NCI-H2081 treated with DMSO at 0.1 percent for 48 hours (cell line): ENCODE measurements at places on chromosomes 12 and 14.

GRCh38 chr12:15919418-15919817 is 8.3 kb downstream of the DERA start:
- no peak for DNase-seq

GRCh38 chr14:75372260-75372659 is 55.6 kb upstream of the JDP2 start:
- DNase-seq = no peak

DNA sequence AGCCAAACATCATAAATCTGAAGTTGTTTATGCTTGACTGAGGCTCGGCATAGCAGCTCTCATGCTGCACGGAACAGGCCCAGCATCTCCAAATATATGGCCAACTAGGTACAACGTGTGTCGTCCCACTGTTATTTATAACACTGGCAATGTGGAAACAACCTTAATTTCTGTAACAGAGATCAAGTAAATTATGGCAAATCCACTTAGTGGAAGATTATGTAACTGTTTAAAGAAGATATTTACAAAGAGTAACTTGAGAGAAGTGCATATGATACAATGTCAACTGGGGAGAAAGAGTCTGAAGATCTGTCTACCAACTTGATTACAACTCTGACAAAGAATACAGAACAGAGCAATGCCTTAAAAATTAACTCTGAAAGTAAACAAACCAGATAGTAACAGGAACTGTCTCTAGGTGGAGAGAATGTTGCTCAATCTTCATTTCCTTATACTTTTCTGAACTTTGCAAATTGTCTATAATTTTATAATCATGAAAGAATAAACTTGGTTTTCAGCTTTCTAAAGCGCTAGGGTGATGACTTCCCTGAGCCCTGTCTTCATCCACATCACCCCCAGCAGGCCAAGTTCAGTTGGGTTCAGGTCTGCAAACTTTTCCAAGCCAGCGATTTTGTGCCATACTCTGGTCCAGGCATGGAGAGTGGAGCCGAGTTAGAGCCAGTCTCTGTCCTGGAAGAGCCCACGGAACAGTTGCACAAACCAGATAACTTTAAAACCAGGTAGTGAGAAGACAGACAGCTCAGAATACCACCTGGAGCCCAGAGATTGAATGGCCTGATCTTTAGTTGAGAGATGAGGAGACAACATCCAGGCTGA is 44.3 kb upstream of the BDKRB2 start:
- DNase-seq = no peak

DNA sequence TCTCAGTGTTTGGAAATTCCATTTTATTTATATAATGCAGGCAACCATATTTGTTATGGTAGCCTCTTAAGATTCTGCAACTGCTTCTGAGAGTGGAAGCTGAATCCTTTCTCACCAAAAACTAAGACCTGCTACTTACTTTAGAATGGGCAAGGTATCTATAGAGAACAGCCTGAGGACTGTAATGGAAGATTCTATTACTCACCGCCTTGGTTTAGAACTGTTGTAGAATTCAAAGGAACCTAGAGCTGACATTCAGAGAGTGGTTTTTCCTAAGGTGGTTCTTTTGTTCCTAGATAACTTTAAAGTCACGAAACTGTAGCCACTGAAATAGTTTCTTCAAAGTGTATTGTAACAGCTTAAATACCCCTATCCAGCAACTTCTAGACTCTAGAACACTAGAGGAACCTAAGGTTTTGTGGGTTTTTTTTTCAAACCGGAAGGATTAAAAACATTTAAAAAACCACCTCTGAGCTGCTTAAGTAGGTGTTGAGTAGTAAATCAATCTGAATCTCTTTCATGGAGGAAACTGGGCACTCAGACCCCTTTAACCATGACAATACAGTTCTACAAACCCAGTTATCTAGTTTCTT is 4.2 kb downstream of the TDP1 start:
- no peak for DNase-seq

GRCh38 chr12:46084666-46085631 is 94.6 kb upstream of the SCAF11 start:
- no peak for DNase-seq

DNA sequence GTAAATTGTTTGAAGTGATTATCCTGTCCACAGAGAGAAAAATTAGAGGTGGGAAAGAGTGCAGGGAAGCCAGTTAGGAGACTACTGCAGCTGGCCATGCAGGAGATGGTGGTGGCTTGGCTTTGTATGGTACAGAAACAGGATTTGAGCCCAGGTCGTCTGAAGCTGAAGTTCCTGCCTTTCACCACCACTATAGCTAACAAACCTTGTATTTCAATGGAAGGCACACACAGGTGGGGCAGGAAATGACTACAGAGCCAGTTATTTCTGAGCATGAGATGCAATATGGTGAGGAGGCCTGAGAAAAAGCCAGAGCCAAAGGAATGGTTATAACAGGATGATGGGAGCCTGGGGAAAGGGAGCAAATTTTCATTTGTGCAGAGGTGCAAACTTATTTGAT is 103.9 kb downstream of the BTG1 start:
- DNase-seq = no peak

- DNase-seq = no peak
These were observed 223.2 kb downstream of the PPM1H start for GRCh38 chr12:62711631-62712241.

GRCh38 chr14:104146651-104147345 is 8.4 kb downstream of the KIF26A start:
- DNase-seq = no peak

DNA sequence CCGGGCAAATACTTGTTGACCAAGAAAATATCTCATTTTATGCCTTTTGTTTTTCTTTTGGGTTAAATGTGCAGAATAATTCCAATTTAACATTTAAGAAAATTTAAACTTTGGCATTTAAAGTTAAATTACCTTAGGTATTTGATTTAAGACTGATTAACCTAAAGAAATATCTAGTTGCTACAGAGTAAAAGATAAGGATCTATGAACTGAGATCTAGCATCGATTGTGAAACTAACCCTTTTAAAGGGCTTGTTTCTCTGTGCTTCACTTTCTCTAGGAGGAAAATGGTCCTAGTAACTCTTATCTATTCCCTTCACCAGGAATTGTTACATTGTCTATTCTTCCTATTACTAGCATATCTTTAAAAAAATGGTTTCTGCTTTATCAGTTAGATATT is 2.6 kb upstream of the TTC8 start:
- DNase-seq = no peak

GRCh38 chr14:74333909-74334308 is 14.4 kb upstream of the VRTN start:
- no peak for DNase-seq

DNA sequence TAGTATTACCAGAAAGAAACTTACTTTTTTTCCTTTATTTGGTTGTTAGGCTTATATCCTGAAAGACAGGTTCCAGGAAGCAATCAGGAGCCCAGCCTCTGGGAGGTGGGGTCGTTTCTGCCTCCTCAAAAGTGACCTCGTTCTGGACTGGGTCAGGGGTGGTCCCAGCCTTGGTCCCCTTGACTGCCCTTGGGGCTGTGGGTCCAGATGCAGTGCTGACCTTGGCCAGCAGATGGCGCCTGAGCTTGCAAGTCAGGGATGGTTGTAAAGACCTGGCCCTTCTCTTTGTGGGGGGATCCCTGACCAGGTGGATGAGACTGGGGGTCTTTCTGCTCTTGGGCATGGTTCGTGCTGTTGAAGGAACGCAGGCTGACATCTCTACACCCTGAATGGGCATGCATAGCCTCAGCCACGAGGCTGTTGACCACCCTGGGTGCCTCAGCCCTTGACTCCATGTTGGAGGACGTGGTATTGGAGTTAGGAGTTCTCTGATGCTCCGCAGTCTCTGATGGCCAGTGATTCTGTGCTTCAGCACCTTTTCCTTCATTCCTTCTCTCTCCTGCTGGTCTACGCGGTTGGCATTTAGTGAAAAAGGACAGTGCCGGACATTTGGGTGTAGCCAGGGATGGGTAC is 62.4 kb downstream of the ADCK1 start:
- no peak for DNase-seq

- no peak for DNase-seq
These were observed 126.1 kb downstream of the KCNK10 start for GRCh38 chr14:88196925-88197324.

- DNase-seq = no peak
These were observed 24.9 kb downstream of the ACTR6 start for GRCh38 chr12:100225491-100225890.

GRCh38 chr14:101132051-101132571 is 228.6 kb upstream of the RTL1 start:
- no peak for DNase-seq

DNA sequence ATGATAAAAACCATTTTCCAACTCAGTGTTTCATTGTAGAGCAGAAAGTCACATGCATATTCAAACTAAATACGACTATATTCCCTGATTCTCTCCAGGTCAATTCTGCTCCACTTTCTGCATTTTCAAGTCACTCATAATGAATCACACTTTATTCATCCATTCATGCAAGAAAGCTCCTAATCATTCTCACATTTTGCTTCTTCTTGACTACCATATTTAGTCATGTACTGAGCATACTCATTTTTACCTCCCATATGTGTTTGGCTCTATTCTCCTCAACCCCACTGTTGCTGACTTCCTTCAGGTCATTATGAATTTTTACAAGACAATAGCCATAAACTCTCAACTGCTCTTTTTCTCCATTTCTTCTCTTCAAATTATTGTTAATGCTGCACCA is 43.4 kb upstream of the PIK3C2G start:
- DNase-seq = no peak

DNA sequence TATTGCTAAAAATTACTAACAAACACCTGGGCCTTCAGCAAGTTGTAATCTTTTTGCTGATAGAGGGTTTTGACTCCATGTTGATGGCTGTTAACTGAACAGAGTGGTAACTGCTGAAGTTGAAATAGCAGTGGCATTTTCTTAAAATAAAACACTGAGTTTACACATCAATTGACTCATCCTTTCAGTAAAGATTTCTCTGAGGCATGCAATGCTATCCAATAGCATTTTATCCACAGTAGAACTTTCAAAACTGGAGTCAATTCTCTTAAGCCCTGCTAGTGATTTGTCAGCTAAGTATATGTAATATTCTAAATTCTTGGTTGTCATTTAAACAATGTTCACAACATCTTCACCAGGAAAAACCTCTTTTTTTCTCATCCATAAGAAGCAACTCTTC is 59.5 kb downstream of the CMAS start:
- DNase-seq = no peak

DNA sequence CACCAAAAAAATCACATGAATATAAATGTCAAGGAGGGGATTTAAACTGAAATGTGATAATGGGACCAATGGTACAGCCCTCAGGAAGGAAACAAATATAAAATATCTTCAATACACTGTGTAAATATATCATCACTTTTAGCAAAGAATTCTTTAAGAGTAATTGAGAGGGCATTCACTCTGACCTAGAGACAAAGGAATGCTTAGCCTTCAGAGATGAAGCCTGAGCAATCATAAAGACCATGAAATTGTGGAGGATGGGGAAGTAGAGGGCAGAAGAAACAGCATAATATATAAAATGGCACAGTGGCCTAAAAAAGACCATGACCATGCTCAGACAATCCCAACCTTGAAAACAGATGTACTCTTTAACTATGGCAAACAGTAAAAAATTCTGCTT is 20.4 kb downstream of the YAF2 start:
- no peak for DNase-seq

- no peak for DNase-seq
These were observed 274.0 kb downstream of the EGLN3 start for GRCh38 chr14:33676891-33677290.

DNA sequence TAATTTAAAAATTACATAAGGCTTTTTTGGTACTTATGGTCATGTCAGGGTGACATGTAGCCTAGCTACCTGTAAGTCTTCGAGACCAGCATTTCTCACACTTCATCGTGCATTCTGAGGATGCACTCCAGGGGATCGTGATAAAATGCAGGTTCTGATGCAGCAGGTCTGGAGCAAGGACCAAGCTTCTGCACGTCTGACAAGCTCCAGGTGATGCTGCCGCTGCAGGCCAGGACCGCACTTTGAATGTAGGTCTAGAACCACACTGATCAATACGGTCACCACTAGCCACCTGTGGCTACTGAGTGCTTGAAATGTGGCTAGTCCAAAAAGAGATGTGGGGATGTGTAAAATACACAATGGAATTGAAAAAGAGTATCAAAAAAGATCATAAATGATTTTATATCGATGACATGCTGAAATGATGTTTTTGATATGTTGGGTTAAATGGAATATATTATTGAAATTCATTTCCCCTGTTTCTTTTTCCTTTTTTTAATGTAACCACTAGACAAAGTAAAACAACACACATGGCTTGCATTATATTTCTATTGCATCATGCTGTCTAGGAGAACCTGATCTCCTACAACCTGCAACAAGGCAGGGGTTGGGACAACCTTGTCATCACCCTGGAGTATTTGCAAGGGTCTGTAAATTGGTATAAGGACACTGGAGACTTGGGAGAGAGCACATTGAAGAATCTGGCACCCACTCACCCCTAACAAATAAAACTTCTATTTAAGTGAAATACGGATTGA is 142.4 kb downstream of the DPF3 start:
- no peak for DNase-seq

DNA sequence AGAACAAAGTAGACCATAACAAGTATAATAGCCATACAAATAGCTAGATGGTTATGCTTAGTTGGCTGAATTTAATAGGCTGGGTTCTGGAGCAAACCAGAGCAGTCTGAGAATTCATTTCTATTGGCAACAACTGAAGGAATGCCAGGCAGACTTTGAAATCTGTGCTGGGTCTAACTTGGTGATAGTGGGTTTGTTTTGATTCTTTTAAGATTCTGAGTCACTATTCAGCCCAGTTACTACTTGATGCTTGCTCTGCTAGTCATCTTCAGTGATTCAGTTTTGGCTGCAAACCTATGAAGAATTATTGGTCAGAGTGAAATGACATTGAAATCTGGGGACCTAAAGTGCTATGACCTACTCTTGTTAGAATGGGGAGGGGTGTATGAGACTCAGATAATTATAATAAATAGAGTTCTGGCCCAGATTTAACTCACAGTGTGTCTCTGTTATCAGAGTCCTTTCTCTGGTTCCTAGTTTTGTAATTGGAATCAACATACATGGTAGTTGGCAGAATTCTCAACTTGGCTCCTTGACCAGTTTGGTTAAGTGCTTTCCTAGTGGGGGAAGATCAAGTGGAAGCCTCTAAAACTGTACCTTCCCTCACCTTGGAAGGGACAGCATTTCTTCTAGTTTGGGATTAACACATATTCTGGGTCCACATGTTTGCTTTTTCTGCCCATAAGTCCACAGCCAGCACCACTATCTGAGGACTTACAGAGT is 43.5 kb downstream of the MNAT1 start:
- DNase-seq = no peak

- no peak for DNase-seq
These were observed 123.4 kb downstream of the SLC25A47 start for GRCh38 chr14:100446572-100446971.

- DNase-seq = no peak
These were observed 151.7 kb upstream of the FUT8 start for GRCh38 chr14:65260786-65261185.

GRCh38 chr12:9118158-9118557 is 2.4 kb upstream of the A2M start:
- no peak for DNase-seq

GRCh38 chr12:81896771-81897170 is 137.6 kb upstream of the PPFIA2 start:
- no peak for DNase-seq
